ENCODE measurements at places on chromosomes 1 and 21. TPM values are rescaled to one million over a fixed set of nuclear protein-coding genes. Genes with fewer than 3 reads are reported as not detected.

GRCh38 chr1:54227891-54228310 is 27.9 kb downstream of the MRPL37 start:
- H3K27ac ChIP-seq = no peak overlapping the region
- no peak for DNase-seq
- H3K4me1 ChIP-seq = peaks cover 16% of the 10 kb centered on the region
- no peak overlapping the region for H3K4me3 ChIP-seq
- no peaks in the 10 kb centered on the region for H3K27me3 ChIP-seq

DNA sequence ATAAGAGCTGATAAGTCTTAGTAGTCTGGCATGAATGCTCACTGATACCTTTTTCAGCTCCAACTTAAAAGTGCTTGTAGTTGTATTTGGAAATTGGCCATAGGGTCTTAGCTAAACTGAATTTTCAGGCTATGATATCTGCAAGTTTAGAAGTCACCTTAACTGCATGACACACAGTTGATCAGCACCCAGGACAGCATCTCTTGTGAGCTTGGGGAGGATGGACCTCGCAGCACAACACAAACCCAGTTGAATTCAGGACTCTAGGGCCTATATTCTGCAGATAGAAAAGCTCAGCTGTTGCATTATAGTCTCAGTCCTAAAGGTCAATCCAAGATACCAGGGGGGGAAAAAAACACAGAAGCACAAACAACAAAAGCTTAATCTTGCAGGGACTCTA is 394.3 kb downstream of the KCNH1 start:
- H3K4me1 ChIP-seq = no peaks in the 10 kb centered on the region
- peak; percentile 37 for DNase-seq
- H3K27ac ChIP-seq = no peak overlapping the region

- H3K4me3 ChIP-seq = no peak overlapping the region
- no peaks in the 10 kb centered on the region for H3K27me3 ChIP-seq
- no peaks in the 10 kb centered on the region for H3K4me1 ChIP-seq
These were observed 609.4 kb upstream of the PKN2 start for GRCh38 chr1:88074661-88075060.

DNA sequence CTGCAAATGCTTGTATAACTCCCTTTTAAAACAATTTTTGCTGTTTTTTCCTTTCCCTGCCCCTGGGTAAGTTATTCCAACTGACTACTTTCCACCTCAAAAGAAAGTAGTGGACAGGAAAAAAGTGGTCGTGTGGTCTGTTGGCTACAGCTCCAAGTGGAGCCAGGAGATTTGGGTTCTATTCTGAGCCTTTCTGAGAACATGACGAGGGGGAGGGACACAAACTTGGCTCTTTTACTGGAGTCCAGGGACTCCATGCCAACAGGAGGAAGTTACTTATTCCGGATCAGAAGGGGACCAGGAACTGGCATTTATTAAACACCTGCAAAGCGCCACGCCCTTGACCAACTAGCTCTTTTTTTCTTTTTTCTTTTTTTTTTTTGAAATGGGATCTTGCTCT is 79.0 kb upstream of the CAPZB start:
- no peak for DNase-seq
- no peak overlapping the region for H3K27ac ChIP-seq
- no peak overlapping the region for H3K4me3 ChIP-seq
- no peaks in the 10 kb centered on the region for H3K36me3 ChIP-seq
- no peaks in the 10 kb centered on the region for H3K4me1 ChIP-seq

Gene AMY1B
- not detected for total RNA-seq

Data from MCF 10A (cell line).